Hippocampal formation (tissue), 2 donors: ENCODE measurements at places on chromosomes 6 and 20.
A peak's percentile ranks its signal among the peaks of the same experiment; 100 is the strongest.

DNA sequence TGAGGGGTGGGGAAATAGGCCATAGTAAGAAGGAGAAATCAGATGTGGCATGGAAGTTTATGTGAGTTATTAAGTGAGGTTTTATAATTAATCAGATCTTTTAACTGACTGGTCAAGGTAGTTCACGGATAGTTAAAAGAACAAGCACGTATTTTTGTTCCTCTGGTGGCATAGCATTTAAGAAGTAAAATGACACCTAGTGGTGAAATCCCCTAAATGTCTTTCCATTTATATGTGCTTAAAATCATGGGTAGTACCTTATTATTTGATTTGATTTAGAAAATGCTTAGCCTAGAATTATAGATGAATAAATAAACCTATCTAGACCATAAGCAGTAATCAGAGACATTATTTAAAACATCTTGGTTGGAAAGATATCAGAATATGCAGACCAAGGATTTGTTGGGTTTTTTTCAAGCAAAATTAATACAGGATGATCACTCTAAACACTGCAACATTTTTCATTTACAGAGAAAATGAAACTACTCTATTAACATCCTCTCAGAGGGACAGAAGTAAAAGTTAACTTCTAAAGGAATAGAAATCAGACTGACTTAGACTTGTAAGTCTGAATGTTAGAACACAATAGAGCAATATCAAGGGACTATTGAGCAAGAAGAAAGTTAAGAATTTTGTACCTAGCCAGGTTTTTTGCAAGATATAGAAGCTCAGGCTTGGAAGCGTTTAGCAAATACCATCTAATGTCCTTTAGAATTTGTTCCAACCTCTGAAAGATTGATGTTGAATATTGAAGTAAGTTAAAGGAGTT is 81.1 kb downstream of the STXBP5 start:
- DNase-seq = no peak

- DNase-seq = peak; percentile 11
These were observed 521 bp downstream of the CDK5RAP1 start for GRCh38 chr20:33400812-33401183.

- DNase-seq = no peak
These were observed 188.2 kb downstream of the SIM1 start for GRCh38 chr6:100276311-100277057.

DNA sequence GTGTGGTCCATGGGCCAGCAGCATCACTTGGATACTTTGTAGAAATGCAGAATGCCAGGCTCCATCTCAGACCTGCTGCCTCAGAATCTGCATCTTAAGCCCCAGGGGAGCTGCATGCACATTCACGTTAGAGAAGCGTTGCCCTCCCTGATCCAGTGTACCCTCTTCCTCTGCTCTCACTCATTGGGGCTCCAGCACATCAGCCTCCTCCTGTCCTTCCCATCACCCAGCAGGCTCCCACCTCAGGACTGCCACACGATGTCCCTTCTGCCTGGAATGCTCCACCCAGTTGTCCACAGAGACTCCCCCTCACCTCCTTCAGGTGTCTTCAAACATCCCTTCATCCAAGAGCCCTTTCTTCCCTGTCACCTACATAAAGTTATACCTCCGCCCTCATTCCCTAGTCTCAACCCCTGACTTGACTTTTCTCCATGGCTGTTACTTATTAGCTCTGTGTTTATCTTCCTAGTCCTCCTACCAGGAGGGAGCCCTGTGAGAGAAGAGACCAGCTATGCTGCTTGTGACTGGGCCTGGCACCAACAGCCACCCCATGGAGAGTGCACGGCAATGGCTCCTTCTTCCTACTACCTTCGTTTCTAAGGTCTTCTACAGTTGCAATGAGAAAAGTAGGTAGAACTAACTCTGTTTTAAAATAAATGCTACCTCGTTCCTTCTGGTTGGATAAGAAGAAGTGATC is 3.3 kb upstream of the ACSS1 start:
- DNase-seq = no peak

GRCh38 chr6:36643977-36644376 is 34.5 kb upstream of the CDKN1A start:
- DNase-seq = no peak

DNA sequence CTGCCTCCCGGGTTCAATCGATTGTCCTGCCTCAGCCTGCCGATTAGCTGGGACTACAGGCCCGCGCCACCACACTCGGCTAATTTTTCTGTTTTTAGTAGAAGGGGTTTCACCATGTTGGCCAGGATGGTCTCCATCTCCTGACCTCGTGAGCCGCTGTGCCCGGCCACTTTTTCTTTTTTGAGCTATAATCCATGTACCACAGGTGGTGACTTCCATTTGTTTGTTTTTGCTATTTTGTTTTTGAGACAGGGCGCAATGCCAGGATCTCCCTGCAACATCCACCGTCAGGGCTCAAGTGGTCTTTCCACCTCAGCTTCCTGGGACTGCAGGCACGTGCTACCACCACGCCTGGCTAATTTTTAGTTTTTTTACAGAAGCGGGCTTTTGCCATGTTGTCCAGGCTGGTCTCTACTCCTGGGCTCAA is 8.5 kb downstream of the HSPA1B start:
- no peak for DNase-seq

GRCh38 chr20:32357375-32357868 is 709 bp upstream of the ASXL1 start:
- no peak for DNase-seq

DNA sequence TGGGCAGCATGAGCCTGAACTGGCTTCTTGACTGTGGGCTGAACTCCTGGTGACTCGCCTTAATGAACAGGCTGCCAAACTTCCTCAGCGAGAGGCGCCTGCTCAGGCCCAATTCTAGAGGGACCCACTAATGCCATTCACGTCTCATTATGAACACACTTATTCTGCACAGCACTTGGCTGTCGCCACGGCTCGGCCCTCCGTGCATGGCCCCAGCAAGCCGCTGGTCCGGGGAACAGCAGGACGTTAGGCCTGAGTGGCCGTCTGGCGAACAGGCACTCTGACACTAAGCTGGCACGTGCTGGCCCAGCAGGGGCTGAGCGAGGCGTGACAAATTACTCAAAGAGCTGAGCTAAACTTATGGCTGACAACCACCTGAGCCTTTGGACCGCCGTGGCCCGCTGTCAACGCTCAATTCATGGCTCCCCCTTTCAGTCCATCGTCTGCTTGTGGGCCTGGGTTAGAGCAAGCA is 45.9 kb downstream of the INSM1 start:
- DNase-seq = no peak

GRCh38 chr20:8898823-8899222 is 170.1 kb upstream of the PLCB4 start:
- DNase-seq = no peak

DNA sequence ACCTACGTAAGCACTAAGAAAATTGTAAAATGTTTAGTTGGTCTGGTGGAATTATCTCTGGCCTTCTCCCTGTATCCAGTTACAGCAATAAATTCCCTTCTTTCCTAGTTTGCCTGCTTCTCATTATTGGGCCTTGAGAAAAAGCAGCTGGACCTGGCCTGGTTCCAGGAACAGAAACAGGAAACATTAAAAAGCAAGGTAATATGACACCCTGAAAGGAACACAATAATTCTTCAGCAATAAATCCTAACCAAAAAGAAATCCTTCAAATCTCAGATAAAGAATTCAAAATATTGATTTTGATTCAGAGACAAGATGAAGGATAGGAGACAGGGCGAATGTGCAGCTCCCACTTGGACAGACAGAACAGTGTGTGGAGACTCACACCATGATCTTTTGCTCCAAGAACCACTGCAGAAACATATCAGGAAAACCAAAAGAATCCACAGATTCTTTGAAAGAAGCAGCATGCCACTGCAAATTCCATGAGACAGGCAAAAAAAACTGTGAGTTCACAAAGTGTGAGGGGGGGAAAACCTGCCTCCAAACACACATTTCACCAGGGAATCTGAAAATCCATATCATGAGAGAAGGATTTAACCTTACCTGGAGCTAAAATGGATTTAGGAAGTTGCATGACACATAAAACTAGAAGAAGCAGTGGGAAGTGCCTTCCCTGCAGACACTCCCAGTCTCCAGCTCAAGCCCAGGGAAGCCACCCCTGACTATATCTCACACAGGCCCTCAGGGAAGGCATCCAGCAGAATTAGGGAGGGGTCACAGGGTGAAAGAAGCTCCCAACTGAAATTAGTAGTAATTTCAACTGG is 28.9 kb downstream of the TREM1 start:
- DNase-seq = no peak

- DNase-seq = no peak
These were observed 380.3 kb downstream of the ARHGAP18 start for GRCh38 chr6:129329678-129330077.
